Kasumi-1 (cell line): ENCODE measurements at places on chromosomes 2 and 18.

DNA sequence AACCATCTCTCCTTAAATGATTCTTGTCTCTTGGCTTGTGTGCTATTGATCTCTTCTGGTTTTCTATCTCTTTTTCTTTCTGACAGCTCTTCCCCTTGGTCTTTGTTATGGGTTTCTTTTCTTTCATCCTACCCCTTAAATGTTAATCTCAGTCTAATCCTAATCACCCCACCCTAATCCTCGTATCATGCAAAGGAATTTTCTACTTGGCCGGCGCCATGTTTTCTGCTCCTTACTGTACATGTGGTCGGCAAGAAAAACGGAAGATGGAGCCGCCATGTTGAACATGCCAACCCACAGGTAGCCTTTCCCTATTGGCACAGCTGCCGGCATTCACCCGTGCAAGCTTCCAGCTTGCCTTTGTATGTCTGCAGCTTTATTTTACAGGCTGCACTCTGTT lies 61.8 kb upstream of the VPS54 start:
- DNase-seq: no peak

DNA sequence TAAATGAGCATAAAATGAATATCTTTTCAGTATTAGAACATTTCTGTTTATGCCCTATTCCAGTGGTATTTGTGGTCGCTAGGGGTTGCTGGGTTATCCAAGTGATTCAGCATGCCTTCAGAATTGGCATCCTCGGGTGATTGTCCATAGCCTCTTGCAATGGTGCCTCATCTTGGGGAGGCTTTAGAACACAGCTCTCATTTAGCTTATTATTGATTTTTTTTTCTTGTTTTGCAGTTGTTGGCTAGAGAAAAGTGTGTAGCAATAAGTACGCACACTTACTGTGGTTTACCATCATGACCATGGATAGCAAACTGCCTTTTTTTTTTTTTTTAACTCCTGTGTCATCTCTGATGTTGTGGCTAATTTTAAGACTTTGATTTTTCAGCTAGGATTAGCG lies 33.6 kb downstream of the PLEKHA3 start:
- DNase-seq: no peak

DNA sequence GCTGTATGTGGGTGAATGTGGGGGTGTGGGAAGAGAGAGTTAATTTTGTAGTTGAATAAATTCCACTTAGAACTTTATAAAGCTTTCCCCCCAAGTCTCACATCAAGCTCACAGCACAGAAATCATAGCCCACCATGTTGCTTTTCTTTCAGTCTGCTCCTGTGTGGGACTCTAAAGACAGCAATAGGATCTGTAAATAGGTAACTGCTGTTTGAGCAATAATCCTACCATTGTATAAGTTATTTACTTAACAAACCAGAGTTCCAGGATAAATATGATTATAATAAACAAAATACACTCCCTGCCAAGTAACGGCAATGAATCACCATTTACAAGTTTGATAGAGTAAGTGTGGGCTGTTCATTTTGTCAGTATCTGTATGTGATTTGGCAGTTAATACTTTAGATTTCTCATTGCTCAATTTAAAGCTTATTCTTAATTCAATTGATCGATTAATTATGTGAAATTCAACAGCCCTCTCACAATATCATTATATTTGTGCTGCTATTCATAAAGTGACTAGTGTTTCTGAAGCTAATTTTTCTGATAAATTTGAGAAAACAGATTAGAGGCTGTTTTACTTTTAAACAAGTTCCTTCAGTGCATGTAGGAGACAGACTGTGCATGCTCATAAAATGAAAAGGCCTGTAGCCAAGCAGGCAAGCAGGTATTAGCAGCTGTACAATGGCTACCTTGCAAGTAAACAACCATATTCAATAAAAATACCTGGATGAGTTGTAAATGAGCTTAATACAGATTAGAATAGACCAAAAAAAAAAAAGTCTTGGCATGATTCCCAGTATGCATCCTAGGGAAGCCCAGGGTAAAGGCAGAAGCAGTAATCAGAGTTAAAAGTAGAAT lies 142.7 kb downstream of the PDE11A start:
- DNase-seq: no peak

DNA sequence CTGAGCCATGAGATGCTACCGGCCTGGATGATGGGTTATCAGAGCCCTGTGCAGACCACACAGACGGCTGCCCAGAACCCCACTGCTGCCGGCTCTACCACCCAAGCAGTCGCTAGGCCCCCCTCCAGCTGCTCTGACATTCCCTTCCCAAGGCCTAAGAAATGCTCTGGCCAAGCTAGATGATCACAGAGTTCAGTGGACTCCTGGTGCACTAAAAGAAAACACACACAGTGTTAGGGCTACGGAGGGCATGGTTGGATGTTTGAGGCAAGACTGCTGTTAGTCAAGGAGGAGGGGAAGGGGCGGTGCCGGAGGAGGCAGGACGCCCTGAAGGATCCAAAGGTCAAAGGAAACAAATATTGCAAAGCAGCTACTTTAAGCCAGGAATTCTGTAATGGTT lies 174.5 kb downstream of the MYCN start:
- no peak for DNase-seq

GRCh38 chr2:142863485-142863961 lies 13.9 kb upstream of the KYNU start:
- no peak for DNase-seq

DNA sequence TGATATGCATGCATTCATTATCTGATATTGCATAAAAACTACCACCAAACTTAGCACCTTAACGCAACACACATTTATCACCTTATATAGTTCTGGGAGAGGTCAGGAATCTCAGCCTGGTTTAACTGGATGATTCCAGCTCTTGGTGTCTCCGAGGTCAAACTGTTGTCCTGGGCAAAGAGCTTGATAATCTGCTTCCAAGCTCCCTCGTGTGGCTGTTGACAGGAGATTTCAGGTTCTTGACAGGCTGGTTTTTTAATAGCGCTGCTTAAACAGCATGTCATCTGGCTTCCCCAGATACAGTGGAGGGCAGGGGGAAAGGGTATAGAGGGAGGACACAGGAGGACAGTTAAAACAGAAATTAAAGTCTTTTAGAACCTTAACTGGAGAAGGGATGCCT lies 785.0 kb downstream of the CNTNAP5 start:
- no peak for DNase-seq

GRCh38 chr2:151189125-151189524 lies 72.5 kb downstream of the RBM43 start:
- DNase-seq: no peak
